Esophagus muscularis mucosa (tissue), 4 donors: ENCODE measurements at places on chromosomes 1 and 21. TPM values are rescaled to one million over a fixed set of nuclear protein-coding genes. Genes with fewer than 3 reads are reported as not detected.

DNA sequence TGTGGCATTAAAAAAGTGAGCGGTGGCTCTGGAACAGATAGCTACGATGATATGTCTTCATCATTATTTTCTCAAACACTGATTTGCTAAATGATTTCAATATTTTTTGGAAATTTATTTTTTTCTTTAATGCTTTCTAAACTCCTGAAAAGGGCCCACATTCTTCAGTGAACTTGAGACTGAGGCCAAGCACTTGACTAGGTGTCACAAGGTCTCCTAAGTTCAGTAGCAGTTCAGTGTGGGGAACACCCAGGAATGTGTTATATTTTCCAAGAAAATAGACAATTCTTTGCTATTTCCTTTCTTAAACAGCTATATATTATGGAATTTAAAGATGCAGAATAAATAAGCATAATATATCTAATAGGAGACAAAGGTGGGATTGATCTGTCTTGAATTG is 850.9 kb downstream of the USP25 start:
- no peak for DNase-seq

- peak; percentile 47 for DNase-seq
These were observed 158.2 kb downstream of the TRIM33 start for GRCh38 chr1:114352797-114353196.

DNA sequence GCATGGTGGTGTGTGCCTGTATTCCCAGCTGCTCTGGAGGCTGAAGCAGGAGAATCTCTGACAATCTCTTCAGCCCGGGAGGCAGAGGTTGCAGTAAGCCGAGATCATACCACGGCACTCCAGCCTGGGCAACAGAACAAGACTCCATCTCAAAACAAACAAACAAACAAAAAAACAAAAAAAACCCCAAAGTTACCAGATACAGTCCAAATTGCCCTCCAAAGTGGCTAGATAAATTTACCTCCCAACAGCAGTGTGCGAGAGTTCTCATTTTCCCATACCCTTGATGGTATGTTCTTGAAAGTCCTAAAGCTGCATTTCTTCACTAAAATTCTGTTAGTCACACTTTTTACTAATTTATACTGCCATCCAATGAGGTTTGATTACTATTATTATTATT is 3.0 kb upstream of the OTUD3 start:
- DNase-seq, result no peak

- DNase-seq, result no peak
These were observed 936 bp upstream of the NCAM2 start for GRCh38 chr21:20997311-20997635.

DNA sequence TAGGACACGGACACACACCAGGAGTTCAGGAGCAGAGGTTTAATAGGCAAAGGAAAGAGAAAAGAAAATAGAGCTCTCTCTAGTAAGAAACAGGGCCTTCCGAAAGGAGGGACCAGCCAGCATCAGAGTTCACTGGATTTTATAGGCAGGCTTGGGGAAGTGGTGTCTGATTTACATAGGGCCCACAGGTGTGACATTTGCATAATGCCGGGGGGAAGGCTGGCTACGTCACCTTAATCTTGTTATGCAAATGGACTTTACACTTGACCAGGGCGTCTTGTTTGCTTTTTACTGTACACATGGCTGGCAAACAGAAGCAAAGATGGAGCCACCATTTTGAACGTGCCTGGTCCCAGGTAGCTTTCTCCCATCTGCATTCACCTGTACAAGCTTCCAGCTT is at the start of gene OR14A16:
OR14A16 (minus strand) TSS at position 97 of the 400 bp plus-strand sequence. CDS start 8,390 bp downstream, outside the sequence.
- no peak for DNase-seq

DNA sequence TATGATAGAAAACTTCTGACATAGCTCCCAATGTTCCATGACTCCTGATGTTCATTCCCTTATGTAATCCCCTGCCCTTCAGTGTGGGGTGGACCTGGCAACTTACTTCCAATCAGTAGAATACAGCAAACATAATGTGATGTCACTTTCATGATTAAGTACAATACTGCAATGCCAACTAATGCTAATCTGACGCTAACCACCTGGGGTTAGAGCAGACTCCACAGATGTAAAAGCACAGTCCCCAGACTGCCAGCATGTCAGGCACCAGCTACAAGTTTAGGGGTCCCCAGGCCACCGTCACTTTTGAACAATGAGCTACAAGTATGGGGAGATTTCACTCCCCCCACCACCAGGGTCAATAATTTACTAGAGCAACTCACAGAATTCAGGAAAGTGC is 32.3 kb upstream of the FBXO28 start:
- no peak for DNase-seq

- DNase-seq, result no peak
These were observed 13.7 kb downstream of the PI4KB start for GRCh38 chr1:151313501-151313900.

GRCh38 chr1:62516600-62516999 is 79.8 kb downstream of the USP1 start:
- DNase-seq, result no peak

DNA sequence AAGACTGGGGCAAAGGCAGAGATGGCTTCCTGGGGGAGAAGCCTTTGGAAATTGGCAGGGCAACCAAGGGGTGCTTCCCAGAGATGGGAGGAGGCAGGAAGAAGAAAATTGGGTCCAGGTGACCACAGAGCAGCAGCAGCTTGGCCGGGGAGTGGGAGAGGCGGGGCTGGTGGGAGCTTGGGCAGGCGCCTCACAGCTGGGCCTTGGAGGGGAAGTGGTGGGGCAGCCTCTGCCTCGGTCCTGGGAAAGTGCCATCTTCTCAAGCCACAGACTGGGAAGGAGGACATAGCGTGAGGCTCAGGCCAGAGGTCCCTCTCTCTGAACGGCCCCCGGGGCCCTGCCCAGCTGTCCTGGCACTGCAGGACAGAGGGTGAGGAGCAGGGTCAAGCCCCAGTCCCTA is 24.0 kb upstream of the WASF2 start:
- no peak for DNase-seq

- no peak for DNase-seq
These were observed 277.9 kb upstream of the ADAMTS5 start for GRCh38 chr21:27244776-27245175.

DNA sequence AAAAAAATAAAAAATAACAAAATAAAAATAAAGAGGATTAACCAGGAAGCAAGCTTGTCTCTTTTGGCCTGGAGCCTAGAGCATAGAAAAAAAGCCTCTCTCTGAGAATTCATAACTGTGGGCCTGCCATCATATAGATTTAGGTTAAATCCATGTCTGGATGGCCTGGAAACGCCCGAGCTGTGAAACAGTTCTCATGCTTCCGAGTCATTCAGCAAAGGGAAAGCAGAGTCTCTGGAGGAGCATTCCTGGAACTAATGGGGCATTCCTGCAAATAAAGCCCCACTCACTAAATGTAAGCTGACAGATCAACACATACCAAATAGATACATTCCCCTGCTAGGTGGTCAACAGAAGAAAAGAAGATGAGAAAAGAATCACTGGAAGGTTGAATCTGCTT is 75.8 kb upstream of the GNG4 start:
- no peak for DNase-seq

DNA sequence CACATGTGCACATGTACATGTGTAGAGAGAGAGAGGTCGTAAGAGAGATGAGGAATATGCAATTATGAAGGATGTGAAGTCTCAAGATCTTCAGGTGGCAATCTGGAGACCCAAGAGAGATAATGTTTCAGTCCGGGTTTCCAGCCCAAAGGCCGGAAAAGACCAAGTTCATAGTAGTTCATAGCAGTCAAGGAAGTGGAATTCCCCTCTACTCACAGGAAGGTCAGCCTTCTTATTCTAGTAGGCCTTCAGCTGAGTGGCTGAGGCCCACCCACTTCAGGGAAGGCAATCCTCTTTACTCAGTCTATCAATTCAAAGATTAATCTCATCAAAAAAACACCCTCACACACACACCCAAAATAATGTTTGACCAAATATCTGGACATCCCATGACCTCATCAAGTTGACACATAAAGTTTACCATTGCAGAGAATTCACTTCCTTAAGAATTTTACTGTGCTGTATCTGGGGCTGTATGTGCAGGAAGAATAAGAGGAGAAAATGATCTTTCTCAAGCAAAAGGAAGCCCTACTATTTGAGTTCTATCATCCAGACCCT is 114.6 kb downstream of the TNFSF18 start:
- no peak for DNase-seq

DNA sequence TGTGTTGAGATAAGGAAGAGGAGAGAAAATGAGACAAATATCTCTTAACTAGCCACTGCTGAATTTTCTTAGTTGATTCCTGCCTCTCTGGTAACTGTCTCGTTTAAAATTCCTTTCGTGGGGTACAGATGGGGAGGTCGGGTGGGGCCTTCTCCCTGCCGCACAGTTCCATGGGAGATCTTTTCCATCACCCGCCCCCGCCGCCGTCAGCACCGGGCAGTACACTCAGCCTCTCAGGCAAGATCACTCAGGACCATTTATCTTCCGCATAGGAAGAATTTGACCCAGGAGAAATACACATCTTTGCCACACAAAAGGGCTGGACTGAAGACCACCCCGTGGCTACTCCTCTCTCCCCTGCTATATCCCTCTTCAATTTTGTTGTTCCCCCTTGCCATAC is 2.3 kb upstream of the VPS26C start:
- no peak for DNase-seq

DNA sequence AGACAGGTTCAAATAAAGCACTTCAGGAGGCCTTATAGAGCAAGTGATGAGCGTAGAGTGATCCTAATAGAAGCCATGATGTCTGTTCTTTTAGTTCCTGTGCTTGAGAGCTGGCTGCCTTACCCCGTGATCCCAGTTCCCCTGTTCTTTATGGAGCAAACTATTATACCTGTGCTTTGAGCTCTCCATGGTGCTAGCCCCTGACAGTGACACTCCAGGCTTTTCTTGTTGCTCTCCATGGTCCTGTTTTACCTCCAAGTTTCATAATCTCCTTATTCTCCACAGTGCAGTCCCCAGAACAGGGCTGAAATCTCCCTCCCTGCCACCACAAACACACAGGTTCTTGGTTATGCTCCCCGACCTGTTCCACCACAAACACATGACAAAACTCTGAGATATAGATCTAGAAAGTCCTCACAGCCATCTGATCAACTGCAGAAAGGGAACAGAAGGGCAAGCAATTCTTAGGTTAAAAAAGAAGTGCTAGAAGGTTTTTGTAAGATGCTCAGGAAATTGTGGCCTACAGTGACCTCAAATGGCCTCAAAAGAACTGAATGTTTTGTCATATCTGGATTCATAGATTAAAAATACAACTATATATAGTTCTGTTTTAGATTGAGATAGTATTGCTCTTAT is 6.0 kb downstream of the CADM3 start:
- DNase-seq, result no peak

DNA sequence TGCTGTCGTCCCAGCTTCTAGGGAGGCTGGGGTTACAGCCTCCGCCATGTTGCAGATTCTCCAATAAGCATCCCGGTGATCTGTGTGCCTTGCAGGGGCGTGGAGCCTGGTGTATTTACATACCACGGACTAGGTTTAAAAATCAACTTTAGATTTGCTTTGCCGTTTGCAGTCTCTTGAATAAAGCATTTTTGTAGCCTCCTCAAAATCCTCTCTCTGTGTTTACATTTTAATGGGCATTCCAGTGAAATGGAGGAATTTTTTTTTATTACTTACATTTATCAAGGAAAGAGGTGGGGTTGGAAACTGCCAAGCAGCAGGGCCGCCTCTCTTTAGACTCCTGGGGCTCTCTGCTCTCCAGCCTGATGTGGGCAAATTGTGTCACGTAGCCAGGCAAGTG is 437.5 kb upstream of the VAMP3 start:
- no peak for DNase-seq

- DNase-seq, result no peak
These were observed 113.2 kb downstream of the PTGER3 start for GRCh38 chr1:70934194-70934961.

DNA sequence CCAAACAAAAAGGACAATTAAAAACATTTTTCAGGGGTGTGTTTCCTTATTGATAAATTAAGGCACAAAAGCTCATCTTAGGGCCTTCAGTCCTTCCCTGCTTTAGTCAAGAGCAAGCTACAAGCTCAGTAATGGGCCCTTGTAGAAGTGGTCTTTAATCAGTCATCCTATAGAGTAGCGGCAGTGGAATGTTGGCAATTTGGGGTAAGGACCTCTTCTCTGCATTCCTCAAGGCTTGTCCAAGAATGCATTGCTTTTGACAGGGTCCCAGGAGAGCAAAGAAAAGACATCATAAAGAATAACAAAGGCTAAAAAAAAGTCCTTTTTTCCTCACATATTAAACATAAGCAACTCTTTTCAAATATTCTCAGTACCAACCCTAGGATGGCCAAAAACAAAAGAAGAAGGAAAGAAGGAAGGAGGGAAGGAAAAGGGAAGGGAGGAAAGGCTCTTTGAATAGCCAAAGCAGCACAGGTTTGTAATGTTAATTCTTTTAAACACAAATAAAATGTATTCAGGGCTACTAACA is 27.3 kb upstream of the CAMK1G start:
- DNase-seq, result no peak

MRPS6 gene
- 19.5 TPM for total RNA-seq

KIF14 gene
- total RNA-seq, result under 0.01 TPM

NGF gene
- 2.9 TPM for total RNA-seq

C8B gene
- not detected for total RNA-seq

PGLYRP3 gene
- total RNA-seq, result not detected

OR2T35 gene
- not detected for total RNA-seq

RCSD1 gene
- 16.8 TPM for total RNA-seq
